Fibroblast of the conjunctiva (primary cell): ENCODE measurements at places on chromosomes 3 and 15.

GRCh38 chr3:155417119-155417517, 123.6 kb upstream of the STRIT1 start:
- DNase-seq = no peak

- no peak for DNase-seq
Measured at GRCh38 chr15:43267439-43267838, 711 bp upstream of the TGM5 start.

- DNase-seq = no peak
Measured at GRCh38 chr3:2948882-2949281, 161.3 kb downstream of the IL5RA start.

- no peak for DNase-seq
Measured at GRCh38 chr15:89123181-89123525, 34.9 kb downstream of the ABHD2 start.

DNA sequence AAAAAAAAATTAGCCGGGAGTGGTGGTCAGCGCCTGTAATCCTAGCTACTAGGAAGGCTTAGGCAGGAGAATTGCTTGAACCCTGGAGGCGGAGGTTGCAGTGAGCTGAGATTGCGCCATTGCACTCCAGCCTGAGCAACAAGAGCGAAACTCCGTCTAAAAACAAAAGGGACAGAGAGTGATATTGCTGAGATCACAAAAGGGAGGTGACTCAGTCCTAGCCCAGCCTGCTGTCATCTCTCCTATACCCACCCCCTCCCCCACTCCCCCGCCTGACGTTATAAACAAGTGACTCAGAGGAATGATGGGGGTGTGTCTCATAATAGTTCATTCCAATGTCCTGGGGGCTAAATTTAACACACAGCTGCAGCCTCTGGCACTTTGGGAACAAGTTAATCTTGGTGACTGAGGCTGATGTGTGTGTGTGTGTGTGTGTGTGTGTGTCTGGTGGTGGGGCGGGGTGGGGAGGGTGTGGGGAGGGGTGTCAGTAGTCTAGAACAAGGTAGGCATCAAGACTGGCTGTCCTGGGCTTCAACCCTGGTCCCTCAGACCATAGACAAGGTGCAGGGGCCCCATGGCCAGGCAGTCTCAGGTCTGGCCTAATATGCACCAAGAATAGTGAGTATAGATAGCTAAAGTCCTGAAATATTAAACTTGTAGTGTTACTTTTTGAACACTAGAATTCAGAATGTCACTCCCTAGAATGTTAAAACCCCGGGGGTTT, 1.3 kb upstream of the KLHL40 start:
- peak; percentile 83 for DNase-seq

DNA sequence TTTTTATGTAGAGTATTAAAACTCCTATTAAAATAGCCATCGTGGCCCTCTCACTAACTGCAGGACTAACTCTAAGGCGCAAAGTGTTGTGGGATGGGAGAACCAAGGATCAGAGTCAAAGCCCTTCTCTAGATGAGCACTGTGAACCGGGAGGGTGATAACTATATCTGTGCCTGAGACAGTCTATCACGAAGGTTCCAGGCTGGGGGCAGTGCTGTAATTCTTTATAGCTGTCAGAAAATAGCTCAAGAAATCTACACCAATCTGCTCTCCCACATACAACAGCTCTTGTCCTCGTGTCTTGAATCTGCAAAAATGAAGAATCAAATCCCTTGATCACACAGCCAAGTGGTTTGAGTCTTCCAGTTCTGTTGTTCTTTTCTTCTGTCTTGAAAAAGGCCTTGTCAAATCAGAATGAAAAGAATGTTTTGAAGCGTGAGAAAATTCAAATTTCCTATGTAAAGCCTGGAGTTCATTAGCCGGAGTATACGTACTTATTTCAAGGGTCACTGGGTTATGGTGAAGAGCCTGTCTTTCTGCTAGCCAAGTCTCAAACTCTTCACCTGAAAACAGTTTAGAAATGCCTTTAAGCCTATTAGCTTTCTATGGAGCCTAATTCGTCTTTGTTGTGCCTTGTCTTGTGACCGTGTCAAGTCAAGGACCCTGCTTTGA, 185.3 kb upstream of the NECTIN3 start:
- no peak for DNase-seq

DNA sequence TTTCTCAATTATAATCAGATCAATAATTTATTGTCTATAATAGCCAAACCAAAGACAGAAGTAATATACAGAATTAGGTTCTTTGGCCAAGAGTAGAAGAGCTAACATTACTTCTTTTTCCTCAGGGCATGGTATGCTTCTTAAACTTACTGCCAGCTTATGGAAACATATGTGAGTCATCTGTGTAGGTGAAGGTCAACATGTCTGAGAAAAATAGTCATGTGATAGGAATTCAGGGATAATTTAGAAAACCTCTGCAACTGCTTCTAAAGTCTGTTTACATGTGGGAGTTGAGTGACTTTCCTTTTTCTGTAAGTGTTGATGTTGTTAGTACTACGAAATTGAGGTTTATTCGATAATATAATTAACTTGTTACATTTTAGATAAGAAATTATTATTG, 19.2 kb upstream of the MAP6D1 start:
- DNase-seq = peak; percentile 74
